ENCODE measurements at places on chromosomes 2 and 18.

GRCh38 chr2:186853951-186854350 is 5.0 kb upstream of the ZSWIM2 start:
- no peak for DNase-seq

- DNase-seq = no peak
Measured at GRCh38 chr2:163698857-163699256, 37.0 kb downstream of the FIGN start.

- no peak for DNase-seq
Measured at GRCh38 chr2:165913636-165914035, 39.9 kb downstream of the TTC21B start.

- no peak for DNase-seq
Measured at GRCh38 chr18:74310411-74310810, 5.2 kb upstream of the C18orf63 start.

DNA sequence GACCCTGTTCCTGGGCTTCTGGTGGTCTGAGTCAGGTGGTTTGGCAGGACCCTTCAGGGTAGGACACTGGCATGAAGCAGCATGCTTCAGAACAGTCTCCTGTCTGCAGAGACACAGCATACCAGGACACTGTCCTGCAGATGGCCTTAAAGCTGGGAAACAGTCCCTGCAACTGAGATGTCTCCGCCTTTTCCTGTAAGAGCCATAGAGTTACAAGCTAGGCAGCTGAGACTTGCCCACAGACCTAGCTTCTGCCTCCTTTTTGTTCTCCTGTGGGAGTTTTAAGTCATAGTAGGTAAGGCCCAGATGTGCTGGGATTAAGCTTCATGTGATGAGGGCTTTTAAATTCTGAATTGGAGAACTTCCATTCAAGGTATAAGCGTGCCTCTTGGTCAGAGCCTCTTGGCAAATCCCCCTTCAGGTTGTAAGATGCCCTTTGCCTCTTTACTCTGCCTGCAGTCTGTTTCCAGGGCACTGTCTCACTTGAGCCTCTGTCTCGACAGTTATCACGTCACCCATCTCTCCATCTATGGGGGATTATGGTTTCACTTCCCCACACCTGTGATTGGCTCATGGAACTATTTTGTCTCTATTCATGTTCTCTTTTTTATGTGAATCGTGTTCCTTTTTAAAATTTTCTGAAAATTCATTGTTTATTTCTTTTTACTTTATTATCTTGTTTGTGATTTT is 51.8 kb downstream of the COA5 start:
- DNase-seq = no peak

GRCh38 chr2:69227716-69228115 is 159.3 kb downstream of the GFPT1 start:
- DNase-seq = no peak

- no peak for DNase-seq
Measured at GRCh38 chr2:86066007-86066578, 39.6 kb downstream of the POLR1A start.

DNA sequence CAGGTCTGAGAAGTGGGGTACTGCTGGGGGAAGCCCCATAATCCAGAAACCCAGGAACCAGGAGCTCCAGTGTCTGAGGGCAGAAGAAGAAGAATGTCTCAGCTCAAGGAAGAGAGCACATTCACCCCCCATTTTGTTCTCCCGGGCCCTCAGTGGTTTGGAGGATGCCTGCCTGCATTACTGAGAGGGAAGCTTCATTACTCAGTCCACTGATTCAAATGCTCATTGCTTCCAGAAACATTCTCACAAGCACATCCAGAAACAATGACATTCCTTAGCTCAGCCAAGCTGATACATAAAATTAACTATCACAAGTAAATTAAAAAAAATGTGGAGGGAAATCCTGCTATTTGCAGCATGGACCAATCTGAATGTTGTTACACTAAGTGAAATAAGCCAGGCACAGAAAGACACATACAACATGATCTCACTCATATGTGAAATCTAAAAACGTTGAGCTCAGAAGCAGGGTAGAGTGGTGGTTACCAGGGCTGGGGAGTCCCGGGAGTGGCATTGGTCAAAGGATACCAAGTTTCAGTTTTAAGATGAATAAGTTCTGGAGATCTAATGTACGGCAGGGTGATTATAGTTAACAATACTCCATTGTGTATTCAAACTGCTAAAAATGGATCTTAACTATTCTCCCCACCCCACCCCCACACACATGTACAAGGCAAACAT is 459.3 kb downstream of the GALR1 start:
- no peak for DNase-seq

DNA sequence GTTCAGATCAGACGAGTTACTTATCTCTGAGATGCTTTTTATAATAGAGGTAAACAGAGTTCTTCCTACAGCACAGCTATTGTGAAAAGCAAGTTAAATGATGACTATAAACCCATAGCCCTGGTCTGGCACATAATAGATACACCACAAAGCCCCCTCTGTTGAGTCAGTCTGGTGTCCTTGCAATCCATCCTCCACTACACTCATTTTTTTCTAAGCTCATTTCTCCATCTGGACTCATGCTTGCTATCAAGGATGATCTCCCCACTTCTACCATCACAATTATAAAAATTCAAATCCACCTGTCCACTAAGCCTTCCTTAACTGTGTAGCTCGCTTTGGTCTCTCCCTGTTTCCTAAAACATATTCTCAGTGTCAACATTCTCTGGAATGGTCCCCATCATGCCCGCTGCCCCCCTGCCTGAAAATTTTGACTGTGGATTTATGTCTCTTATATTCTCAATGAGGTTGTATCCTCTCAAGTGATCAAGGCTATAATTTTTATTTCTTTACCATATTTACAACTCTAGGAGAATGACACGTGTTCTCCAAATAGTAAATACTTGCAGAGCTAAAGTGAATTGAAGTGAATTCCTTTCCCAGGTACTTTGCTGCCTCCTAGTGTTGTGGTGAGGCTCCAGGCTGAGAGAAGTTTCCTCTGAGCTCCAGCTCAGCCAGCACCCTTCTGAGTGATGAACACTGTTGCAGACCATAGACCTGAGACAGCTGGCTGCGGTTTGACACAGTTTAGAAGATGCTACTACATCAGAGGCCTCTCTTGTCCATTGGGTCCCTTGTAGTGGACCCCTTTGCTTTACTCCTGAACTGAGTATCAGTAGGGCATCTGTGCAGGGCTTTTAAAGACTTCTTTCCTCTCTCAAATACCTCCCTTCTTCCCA is 108.7 kb downstream of the DPP10 start:
- no peak for DNase-seq

GRCh38 chr2:13616616-13617015 is 899.9 kb downstream of the TRIB2 start:
- no peak for DNase-seq

GRCh38 chr18:22847392-22847791 is 85.7 kb upstream of the RBBP8 start:
- no peak for DNase-seq

GRCh38 chr2:207159002-207159401 is 6.7 kb downstream of the KLF7 start:
- no peak for DNase-seq

GRCh38 chr2:120669121-120669952 is 66.3 kb upstream of the GLI2 start:
- no peak for DNase-seq

DNA sequence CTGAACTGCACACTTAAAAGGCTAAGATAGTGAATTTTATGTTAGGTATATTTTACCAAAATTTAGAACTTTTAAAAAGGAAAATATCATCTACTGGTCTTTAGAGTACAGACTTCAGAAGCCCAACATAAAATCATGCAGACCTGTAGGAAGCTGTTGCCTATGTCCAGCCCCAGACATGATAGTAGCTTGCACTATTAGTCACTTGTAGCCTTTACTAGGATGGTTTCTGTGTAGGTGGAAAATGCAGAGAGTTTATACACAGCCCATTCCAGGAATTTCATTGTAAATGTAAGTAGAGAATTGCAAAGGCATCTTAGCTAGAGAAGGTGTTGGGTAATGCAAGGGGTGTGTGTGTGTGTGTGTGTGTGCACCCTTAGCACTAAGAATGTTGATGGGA is 640.2 kb downstream of the RNF144A start:
- DNase-seq = no peak

DNA sequence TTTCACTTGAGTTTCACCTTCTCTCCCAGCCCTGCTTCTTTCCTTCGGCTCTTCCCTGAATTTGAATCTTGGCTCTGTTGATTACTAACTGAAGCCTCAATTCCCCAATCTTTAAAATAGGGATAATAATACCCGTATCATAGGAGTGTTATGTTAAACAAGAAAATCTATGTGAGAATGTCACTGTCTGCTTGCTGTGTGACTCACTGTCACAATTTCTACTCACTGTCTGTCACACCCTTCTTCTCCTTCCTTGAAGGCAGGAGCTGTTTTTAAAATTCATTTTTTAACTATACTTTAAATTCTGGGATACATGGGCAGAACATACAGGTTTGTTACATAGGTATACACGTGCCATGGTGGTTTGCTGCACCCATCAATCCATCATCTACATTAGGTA is 141.6 kb upstream of the CXCR4 start:
- no peak for DNase-seq

GRCh38 chr2:155364766-155365165 is 666.3 kb downstream of the KCNJ3 start:
- no peak for DNase-seq

DNA sequence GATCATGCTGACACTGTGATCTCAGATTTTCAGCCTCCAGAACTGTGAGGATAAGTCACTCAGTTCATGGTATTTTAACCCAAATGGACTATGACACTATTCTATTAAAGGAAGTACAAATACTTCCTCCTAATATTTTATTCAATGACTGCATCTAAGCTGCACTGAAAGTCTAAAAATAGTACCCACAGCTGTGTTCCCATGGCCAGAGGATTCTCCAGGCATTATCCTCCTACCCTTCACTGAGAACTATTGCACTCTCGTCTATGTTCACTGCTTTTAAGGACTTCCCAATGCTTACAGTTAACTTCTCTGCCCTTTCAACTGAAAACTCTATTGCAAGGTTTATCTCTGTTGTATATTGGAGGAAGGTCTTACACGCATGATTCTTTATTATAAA is 15.2 kb downstream of the LRATD1 start:
- DNase-seq = no peak

GRCh38 chr2:31524592-31524991 is 56.1 kb downstream of the SRD5A2 start:
- no peak for DNase-seq

DNA sequence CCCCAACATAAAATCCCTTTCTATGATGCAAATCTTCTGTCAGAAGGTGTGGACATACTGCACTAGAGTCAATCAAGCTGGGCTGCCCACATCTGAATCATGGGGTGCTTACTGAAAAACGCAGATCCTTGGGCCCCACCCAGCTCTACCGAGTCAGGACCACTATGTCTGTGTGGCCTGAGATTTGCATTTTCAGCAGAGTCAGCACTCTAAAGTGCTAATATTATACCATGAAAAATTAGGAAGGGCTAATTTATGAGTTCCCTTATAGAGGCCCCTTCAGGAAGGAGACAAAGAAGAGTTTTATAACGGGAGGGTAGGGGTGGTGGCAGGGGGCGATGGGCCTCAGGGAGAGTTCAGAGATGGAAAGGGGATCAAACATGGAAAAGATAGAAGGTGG is 163.3 kb upstream of the NABP1 start:
- no peak for DNase-seq

GRCh38 chr2:142754182-142754581 is 123.3 kb upstream of the KYNU start:
- DNase-seq = no peak

DNA sequence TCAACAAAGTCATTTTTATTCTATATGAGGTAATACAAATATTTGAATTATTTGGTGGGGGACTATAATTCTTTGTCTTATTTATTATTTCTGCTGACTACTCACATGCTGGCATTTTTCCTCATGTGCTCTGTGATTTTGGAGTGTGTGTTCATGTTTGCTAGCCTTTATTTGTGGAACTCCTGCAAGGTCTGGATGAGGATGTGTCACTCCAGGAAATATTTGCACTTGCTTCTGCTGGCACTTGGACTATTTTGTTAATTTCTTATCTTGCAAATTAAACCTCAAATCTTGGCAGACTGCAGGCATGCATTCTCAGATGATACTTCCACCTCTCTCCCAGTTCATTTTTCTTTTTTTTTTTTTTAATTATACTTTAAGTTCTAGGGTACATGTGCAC is 34.1 kb downstream of the POLI start:
- no peak for DNase-seq

- no peak for DNase-seq
Measured at GRCh38 chr2:19140463-19141208, 217.8 kb downstream of the OSR1 start.

- DNase-seq = no peak
Measured at GRCh38 chr2:181656450-181657291, at the start of gene CERKL. Gene CERKL, minus strand, starts transcription at chr2:181657105. Its CDS starts 99 bp downstream, at chr2:181657006.

DNA sequence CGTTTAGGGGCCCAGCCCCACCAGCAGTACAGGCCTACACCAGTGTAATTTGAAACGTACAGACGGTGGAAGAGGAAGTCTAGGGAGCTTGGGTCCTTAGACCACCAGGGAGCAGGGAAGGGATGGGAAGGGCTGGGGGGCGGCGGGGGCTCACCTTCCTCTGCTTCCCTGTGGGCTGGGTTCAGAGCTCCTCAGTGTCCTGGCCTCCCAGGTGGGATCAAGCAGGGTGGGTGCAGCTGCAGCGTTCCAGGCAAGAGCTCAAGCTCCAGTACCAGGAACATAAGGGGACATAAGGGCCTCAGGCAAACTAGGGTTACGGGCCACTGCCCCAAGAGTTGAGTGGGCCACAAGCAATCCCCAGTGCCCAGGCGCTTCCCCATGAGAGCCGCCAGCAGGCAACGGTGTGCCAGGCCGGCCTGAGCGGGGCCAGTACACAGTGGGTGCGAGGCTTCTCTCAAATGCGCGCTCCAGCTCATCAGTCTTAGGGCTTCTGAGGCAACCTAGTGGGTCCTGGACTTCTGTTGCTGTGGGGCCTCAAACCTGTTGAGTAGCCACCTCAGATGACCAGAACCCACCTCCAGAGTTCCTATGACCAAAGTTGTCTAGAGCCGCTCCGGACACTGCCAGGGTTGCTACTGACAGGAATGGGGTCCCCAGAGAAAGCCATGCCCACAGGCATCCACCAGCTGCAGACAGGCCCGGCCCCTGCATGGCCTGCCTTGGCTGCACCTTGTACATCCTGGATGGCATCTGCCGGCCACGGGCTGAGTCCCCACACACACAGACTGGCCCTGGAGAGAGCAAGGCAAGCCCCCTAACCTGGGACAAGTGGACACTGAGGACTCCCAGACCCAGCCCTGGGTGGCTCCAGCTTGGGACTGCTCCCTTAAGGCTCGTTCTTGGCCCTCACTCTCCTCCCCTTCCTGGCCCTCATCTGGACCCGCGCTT is 5.2 kb downstream of the ANKRD23 start:
- DNase-seq = no peak

GRCh38 chr2:219289537-219290361 is 10.6 kb downstream of the DNAJB2 start:
- DNase-seq = no peak

DNA sequence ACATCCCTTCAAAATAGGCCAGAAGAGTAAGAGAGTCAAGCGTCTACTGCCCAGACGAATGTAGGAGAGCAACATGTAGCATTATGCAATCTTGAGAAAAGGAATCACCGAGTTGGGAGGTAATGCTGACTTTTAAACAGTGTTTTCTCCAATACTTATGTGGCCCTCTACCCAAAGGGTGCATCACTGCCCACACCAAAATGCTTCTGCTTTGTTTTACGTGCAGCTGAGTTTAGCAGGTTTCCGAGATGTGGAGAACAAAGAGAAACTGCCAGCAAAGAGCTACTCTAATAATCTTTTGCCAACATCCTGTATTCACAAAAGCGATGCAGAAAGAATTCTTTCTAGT is 63.4 kb upstream of the ZEB2 start:
- no peak for DNase-seq

GRCh38 chr2:174183076-174183475 is 65.3 kb downstream of the OLA1 start:
- DNase-seq = no peak
